ENCODE measurements at places on chromosomes 16 and 17. TPM values are rescaled to one million over a fixed set of nuclear protein-coding genes. Genes with fewer than 3 reads are reported as not detected.

- DNase-seq = no peak
These were observed 67.1 kb downstream of the ABCC1 start for GRCh38 chr16:16016388-16016964.

- no peak for DNase-seq
These were observed 112.5 kb upstream of the CHMP6 start for GRCh38 chr17:80878876-80879722.

DNA sequence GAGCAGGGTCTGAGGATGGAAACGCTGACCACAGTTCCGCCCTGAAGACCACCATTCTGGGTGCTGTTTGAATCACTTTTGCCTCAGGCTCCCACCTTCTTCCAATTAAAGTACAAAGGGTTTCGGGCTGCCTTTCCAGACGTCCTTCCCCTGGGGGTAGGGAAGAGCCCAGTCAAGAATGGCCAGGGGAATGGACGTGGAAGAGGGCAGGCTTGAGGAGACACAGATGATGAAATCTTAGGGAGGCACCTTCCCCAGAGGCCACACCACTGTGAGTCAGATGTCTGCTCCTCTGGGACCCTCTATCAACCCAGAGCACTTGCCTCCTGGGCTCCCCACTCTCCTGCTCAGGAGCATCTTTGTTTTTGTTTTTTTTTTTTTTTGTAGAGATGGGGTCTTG is 27.5 kb upstream of the MTSS2 start:
- DNase-seq = no peak

ACSM5 gene
- total RNA-seq = 0.60 TPM

- peak; percentile 36 for DNase-seq
These were observed 4.7 kb downstream of the SLC12A3 start for GRCh38 chr16:56869513-56870275.

- no peak for DNase-seq
These were observed 293.4 kb downstream of the SHISA9 start for GRCh38 chr16:13194766-13195165.

AP1G1 gene
- 43.8 TPM for total RNA-seq

- no peak for DNase-seq
These were observed 152.6 kb upstream of the CDC42EP4 start for GRCh38 chr17:73464447-73464846.

PRDM7 gene
- total RNA-seq = not detected

FNDC8 gene
- not detected for total RNA-seq

- no peak for DNase-seq
These were observed 309.2 kb upstream of the CCL2 start for GRCh38 chr17:33945646-33946546.
